ENCODE measurements at places on chromosomes 12 and 14.

DNA sequence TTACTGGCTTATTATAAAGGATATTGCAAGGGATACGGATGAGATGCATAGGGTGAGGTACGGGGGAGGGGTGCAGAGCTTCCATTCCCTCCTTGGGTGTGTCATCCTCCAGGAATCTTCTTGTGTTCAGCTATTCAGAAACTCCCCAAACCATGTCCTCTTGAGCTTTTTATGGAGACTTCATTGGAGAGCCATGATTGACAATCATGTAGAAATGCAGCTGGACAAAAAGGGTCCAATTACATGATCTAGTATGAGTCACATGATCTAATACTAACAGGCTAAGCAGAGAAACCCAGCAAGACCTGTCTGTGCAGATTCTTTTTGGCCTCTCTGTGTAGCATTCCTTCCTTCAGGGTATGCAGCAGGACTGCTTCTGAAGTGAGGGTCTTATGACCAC, 23.9 kb upstream of the FLVCR2 start:
- no peak for DNase-seq

DNA sequence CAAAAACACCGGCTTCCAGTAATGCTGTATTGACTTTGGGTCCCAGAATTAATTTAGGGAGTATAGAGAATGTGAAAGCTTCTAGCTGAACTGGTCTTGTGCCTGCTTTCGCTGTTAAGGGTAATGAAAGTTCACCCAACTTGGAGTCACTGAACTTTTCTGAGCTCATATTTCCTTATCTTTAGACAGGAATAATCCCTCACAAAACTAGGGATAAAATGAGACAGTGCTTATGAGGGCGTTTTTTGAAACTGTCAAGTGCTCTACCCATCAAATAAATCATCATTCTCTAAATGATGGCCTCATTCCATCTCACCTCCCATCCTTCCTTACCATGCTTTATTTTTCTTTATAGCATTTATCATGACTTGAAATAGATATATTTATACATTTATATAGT, 74.7 kb downstream of the RFX4 start:
- DNase-seq = no peak

- DNase-seq = no peak
Measured at GRCh38 chr14:63200767-63201166, 3.5 kb upstream of the RHOJ start.

- no peak for DNase-seq
Measured at GRCh38 chr14:35551081-35551480, 17.1 kb downstream of the INSM2 start.

- DNase-seq = no peak
Measured at GRCh38 chr12:14850929-14851663, 7.8 kb upstream of the ART4 start.

- no peak for DNase-seq
Measured at GRCh38 chr14:75383721-75384120, 44.1 kb upstream of the JDP2 start.

DNA sequence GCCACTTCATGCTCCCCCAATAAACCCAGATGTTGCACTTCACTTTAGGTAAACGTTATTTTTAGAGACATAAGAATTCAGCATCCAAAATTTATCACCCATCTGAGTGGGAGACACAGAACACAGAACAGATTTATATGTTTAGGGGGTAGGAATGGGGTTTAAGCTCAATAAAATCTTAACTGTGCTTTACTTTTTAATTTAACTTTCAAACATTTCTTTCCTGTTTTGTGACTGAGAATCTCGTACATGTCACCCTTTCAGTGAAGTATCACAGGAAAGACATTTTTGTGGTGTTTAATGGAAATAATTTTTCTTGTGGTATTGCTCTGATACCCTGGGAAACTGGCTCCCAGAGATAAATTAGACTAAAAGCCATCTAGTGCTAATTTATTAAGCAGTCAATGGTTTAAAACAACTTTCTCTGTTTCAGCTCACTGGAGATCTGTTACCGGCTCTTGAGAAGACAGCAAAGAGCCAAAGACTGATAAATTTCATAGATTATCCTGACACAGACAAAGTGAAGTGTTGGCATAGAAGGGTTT, 148.0 kb upstream of the BMP4 start:
- no peak for DNase-seq

- peak; percentile 55 for DNase-seq
Measured at GRCh38 chr12:120413901-120414695, 23.8 kb upstream of the COX6A1 start.

- no peak for DNase-seq
Measured at GRCh38 chr14:51547260-51547659, 104.5 kb upstream of the FRMD6 start.

GRCh38 chr14:89317051-89317691, 99.9 kb downstream of the FOXN3 start:
- no peak for DNase-seq

GRCh38 chr14:55416866-55417265, 5.2 kb upstream of the ATG14 start:
- DNase-seq = no peak

DNA sequence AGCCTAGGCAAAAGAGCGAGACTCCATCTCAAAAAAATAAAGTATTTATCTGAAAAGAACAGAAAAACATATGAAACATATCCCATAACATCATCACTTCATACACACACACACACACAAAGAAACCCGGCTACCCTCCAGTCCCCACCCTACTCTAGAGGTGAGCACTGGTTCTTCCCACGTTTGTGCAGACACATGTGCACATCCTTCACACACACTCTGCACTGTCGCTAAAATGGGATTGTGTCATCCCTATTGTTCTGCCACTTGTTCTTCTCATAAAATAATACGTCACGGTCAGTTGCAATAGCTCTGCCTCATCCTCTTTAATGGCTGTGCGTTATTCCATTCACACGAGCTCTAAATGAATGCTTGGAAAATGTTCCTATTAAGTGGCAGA, 85.9 kb upstream of the ANO2 start:
- no peak for DNase-seq

GRCh38 chr14:98325761-98326160, 946.2 kb downstream of the BCL11B start:
- DNase-seq = no peak

- no peak for DNase-seq
Measured at GRCh38 chr14:55356913-55357312, 54.7 kb downstream of the ATG14 start.

DNA sequence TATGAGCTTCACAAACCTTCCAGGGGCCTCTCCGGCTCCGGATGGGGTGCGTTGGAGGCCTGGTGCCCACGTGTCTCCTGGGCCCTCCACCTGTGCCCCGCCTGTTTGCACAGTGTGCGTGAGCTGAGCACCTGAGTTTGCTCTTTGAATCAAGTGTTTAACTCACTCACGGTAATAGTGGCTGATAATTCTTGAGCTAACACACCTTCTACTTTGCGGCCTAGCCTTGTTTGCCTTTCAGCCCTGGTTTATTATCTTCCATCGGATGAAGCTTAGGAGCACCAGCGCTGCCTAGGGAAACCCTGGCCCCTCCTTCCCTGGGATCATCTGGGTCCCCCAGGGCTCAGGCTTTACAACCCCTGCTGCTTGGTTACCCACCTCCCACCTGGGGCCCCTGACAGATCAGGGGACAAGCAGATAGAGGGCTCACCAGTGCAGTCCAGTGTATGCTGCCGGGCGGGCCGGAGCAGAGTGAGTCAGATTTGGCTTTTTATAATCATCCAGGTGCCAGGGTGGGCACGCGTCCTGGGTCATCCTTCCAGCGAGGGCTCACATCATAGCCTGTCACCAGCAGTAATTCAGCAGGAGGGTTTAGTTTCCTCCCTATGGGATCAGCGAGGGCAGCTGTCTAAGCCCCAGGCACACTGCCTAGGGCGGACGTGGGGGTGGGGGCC, 62.8 kb upstream of the RFLNA start:
- no peak for DNase-seq

DNA sequence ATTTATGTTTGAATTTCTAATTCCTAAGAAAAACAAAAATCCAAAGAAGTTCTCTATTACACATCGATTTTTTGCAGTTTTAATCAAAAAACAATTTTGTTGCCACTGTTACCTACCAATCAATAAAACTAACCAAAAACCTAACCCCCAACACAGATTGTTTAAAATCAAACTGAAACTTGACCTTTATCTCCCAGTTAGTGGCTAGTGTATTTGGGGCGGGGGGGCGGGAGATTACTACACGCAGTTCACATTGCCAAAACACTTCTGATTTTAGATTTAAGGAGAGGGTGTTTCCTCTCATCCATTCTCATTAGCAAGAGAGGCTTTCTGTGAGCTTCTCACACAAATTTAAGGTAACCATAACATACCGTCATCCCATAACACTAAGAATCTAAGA, 6.4 kb downstream of the CDC42BPB start:
- no peak for DNase-seq

GRCh38 chr14:80605536-80605935, 336.0 kb downstream of the CEP128 start:
- DNase-seq = no peak

GRCh38 chr12:125518074-125518473, 452.8 kb downstream of the AACS start:
- no peak for DNase-seq

GRCh38 chr14:65096323-65097089, 5.8 kb downstream of the MAX start:
- no peak for DNase-seq

GRCh38 chr12:91505006-91505405, 322.4 kb upstream of the DCN start:
- DNase-seq = no peak

GRCh38 chr12:77437206-77437605, 371.8 kb upstream of the E2F7 start:
- no peak for DNase-seq

- DNase-seq = no peak
Measured at GRCh38 chr12:22543246-22544037, 900 bp downstream of the C2CD5 start.

GRCh38 chr14:23580948-23581281, 2.3 kb upstream of the JPH4 start:
- DNase-seq = no peak

Data from anterior cingulate cortex (tissue), 58 donors.